ENCODE measurements at places on chromosomes 1 and 21.

GRCh38 chr1:147470079-147470478 is 71.2 kb upstream of the BCL9 start:
- DNase-seq: no peak

DNA sequence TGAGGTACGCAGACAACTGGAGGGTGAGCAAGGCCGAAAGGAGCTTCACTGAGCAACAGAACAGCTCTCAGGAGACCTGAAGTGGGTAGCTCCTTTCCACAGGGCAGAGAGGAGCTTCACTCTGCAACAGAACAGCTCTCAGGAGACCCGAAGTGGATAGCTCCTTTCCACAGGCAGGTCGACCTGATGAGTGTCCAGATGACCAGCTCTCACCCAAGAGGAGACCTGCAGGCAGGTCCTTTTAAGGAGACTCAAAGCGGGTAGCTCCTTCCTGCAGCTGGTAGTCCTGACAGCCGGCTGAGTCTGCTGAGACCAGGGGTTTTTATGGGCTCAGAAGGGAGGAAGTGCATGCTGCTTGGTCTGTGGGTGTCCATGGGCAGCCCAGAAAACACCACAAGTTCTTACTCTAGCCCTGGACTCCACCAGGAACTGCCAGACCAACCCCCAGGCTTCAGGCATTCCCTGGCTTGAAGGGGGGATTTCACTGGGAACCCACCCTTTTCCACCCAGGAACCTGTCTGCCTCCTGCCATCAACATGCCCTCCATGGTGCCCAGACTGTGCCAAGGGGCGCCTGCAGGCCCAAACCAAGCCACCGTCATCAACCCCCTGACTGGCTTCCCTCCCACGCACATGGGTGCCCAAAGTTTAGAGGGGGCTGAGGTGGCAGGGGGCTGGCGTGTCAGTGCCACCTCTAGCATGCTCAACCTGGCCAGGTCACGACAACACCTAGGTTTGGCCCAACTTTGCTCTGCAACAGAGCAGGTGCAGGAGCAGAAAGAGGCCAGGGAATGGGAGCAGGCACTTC is 43.6 kb downstream of the ZBTB8OS start:
- DNase-seq: peak; percentile 23

DNA sequence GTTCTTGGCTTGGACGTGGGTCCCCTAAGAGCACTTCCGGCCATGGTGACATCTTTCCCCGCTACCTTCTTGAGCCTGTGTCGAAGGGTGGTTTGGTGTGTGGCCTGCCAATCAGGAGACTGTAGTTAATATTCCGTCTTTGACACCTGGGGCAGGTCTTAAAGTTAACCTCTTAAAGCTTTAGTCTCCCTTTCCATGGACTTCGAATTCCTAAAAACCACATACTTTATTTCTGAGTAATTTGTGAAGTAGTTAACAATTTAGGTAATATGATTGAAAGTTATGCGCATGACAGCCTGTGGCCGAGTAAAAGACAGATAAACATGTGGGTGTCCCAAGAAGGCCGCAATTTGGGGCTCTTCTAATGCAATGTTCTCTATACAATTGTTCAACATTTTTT is 10.2 kb upstream of the RAB29 start:
- DNase-seq: no peak

- DNase-seq: no peak
Measured at GRCh38 chr1:113660088-113660487, 99.2 kb downstream of the PHTF1 start.

GRCh38 chr1:75952016-75952415 is 19.8 kb upstream of the ASB17 start:
- DNase-seq: no peak

DNA sequence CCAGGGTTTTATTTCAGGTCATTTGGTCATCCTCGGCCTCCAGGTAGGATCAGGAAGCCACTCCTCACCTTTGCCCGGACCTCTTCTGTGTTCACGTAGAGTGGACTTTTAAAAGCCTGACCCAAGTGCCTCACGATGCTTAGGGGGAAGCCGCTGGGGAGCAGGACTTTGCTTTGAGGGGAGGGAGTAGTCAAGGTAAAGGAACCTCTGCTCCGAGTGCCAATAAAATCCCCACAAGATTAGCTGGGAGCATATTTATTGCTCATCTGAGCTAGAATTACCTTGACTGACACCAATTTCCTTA is 603 bp upstream of the DHRS3 start:
- no peak for DNase-seq

DNA sequence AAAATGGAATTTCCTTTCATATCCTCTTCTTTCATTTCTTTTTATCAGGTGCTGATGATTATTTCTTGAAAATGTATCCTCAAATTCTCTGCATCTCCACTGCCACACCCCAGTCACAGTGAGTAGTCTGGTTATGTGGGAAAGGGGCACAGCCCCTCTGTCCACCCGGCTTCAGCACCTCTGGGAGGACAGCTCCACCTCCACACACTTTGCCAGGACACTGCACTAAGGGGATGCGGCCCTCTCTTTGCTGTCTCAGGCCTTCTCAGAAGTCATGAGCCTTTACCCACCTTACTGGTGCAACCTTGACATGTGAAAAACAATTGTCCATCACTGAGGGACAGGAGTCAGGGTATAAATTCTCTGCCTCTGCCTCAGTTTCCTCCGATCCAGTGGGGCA is 433.1 kb downstream of the PCP4 start:
- no peak for DNase-seq

DNA sequence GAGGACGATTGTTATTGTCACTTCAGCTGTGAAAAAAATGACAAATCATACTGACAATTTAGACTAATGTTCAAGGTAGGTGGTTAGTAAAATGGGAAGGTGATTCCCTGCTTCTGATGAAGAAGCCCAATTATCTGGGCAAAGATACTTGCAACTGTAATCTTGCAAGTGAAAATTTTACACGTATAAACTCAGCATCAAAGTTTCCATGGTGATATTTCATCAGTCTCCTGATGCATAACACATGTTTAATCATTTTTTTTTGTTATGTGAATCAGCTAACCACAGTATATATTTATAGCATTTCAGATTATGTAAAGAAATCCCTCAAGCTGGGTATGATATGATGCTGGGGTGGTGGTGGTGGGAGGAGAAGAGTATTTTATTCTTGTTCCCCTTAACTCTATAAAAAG is 16.4 kb upstream of the KCNK1 start:
- DNase-seq: no peak

- no peak for DNase-seq
Measured at GRCh38 chr1:6972399-6972798, 187.1 kb downstream of the CAMTA1 start.

- no peak for DNase-seq
Measured at GRCh38 chr1:10149231-10149630, 61.1 kb upstream of the KIF1B start.

DNA sequence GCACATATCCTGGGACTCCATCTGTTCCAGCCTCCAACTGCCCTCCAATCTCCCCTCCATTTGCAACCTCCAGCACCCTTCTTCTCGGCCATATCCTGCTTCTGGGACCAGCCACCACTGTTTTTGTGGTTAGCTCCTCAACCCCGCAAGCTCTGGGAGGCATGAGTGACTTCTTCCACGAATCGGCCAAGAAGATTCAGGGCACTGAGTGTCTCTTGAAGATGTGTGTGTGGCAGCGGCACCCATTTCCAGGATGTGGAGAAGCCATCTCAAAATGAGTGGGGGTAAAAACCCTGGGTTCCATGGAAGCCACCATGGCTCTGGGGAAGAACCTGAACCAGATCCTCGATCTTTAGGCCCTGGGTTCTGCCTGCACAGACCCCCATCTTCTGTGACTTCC is 194.6 kb downstream of the SLC45A1 start:
- no peak for DNase-seq
